Tibial nerve (tissue), 4 donors: ENCODE measurements at places on chromosomes 16 and 17. TPM values are rescaled to one million over a fixed set of nuclear protein-coding genes. Genes with fewer than 3 reads are reported as not detected.

Gene RAPGEFL1
- total RNA-seq: 7.6 TPM

DNA sequence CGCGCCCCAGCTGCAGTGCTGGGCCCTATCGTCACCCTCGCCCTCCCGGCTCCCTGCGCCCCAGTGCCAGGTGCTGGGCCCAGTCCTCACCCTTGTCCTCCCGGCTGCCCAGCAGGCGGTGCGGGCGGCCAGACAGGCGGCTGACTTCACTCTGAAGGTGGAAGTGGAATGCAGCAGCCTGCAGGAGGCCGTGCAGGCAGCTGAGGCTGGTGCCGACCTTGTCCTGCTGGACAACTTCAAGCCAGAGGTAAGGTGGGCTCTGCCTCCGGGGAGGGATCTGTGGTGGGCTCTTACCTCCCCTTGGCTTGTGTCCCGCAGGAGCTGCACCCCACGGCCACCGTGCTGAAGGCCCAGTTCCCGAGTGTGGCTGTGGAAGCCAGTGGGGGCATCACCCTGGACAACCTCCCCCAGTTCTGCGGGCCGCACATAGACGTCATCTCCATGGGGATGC lies 17.9 kb downstream of the QPRT start:
- H3K4me1 ChIP-seq: no peaks in the 10 kb centered on the region
- no peaks in the 10 kb centered on the region for H3K36me3 ChIP-seq
- no peak for DNase-seq
- H3K27ac ChIP-seq: no peak overlapping the region

GRCh38 chr17:39662551-39663339 lies 2.4 kb upstream of the TCAP start:
- peak overlapping the region; percentile 33 for H3K27ac ChIP-seq
- DNase-seq: no peak
- H3K4me1 ChIP-seq: peaks cover 72% of the 10 kb centered on the region
- H3K27me3 ChIP-seq: no peaks in the 10 kb centered on the region

DNA sequence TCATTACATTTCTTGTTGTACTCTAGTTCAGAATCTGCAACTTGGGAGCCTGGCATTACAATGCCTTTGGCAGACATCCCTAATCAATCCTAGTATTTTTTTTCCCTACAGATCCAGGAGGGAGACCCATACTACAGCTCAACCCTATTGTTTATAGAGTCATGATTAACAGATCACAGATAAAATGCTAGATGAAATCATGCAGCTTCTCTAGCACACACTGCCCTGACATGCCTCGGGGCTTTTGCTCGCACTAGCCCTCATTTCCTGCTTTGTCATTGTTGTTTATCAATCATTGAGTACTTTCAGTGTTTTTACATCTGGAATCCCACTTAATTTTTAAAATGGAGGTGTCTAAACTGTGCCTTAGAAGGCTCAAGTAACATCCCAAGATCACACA lies 412.5 kb downstream of the CA10 start:
- H3K27me3 ChIP-seq: no peaks in the 10 kb centered on the region
- H3K4me3 ChIP-seq: no peak overlapping the region
- no peak overlapping the region for H3K27ac ChIP-seq

- no peaks in the 10 kb centered on the region for H3K36me3 ChIP-seq
- H3K27ac ChIP-seq: no peak overlapping the region
- no peaks in the 10 kb centered on the region for H3K27me3 ChIP-seq
- no peak for DNase-seq
Measured at GRCh38 chr17:58997756-58998553, 108.7 kb downstream of the TRIM37 start.

- no peaks in the 10 kb centered on the region for H3K4me1 ChIP-seq
- DNase-seq: no peak
- H3K27me3 ChIP-seq: no peaks in the 10 kb centered on the region
- H3K27ac ChIP-seq: no peak overlapping the region
Measured at GRCh38 chr16:68074850-68075555, 10.2 kb upstream of the NFATC3 start.

- no peaks in the 10 kb centered on the region for H3K36me3 ChIP-seq
- no peaks in the 10 kb centered on the region for H3K27me3 ChIP-seq
- H3K27ac ChIP-seq: no peak overlapping the region
- no peaks in the 10 kb centered on the region for H3K4me1 ChIP-seq
- H3K4me3 ChIP-seq: no peak overlapping the region
Measured at GRCh38 chr16:19935694-19936093, 51.0 kb upstream of the GPRC5B start.

- H3K27ac ChIP-seq: no peak overlapping the region
- H3K4me3 ChIP-seq: no peak overlapping the region
- H3K4me1 ChIP-seq: no peaks in the 10 kb centered on the region
- no peak for DNase-seq
- H3K27me3 ChIP-seq: no peaks in the 10 kb centered on the region
- no peaks in the 10 kb centered on the region for H3K36me3 ChIP-seq
Measured at GRCh38 chr17:53749178-53749577, 73.5 kb upstream of the KIF2B start.

DNA sequence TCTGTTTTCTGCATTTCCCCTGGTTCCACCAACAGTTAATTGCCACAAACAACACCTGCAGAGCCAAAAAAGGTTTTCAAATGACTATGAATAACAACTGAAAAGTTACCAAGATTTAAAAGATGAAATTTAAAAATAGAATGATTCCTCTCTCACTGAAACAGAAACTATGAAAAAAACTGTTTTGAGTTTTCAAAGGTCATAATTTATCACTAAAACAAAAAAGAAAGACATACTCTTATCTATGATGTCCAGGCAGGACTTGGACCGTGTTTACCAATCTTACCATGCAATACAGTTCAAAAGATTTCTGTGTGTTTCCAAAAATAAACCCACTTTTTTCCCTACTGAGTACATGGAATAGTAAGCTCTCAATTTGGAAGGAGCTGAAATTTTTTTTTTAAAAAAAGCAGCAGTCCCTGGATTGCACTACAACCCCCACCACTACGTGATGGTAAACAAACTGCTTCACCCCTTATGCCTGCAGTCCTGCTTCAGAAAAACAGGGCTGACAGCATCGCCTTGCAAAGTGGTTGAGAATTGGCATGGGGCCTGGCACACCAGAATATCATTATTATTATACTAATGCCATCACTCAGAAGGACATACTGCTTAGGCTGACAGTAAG lies 8.5 kb downstream of the TXNDC11 start:
- H3K4me1 ChIP-seq: no peaks in the 10 kb centered on the region
- no peak overlapping the region for H3K27ac ChIP-seq
- no peaks in the 10 kb centered on the region for H3K27me3 ChIP-seq
- no peak for DNase-seq

- peaks cover 14% of the 10 kb centered on the region for H3K4me1 ChIP-seq
- DNase-seq: no peak
- H3K36me3 ChIP-seq: no peaks in the 10 kb centered on the region
- H3K27ac ChIP-seq: no peak overlapping the region
- H3K4me3 ChIP-seq: peak overlapping the region; percentile 55
Measured at GRCh38 chr17:74970395-74970794, 2.2 kb downstream of the HID1 start.
